ENCODE measurements at places on chromosomes 11 and 22. TPM values are rescaled to one million over a fixed set of nuclear protein-coding genes. Genes with fewer than 3 reads are reported as not detected.

GRCh38 chr11:115193914-115194801 is 310.1 kb downstream of the CADM1 start:
- peak; percentile 9 for DNase-seq

- DNase-seq, result no peak
Measured at GRCh38 chr11:111253630-111254029, 8.1 kb downstream of the POU2AF2 start.

DNA sequence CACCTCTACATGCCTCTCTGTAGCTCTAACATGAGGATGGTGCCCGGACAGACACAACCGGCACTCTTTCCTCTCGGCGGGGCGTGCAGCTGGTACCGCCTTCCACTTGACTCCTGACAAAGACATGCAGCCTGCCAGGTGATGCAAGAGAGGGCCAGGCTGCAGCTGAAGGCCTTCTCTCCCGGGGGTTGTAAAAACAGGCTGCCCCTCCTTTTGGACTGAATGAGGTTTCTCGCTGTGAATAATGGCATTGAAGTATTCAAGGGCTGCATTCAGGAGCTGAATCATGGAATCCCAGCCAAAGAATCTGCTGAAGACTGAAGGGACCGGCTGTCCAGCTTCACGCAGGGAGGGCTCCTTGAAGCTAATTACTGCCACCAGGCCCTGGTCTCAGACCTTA is 110.9 kb downstream of the GALNT18 start:
- no peak for DNase-seq

DNA sequence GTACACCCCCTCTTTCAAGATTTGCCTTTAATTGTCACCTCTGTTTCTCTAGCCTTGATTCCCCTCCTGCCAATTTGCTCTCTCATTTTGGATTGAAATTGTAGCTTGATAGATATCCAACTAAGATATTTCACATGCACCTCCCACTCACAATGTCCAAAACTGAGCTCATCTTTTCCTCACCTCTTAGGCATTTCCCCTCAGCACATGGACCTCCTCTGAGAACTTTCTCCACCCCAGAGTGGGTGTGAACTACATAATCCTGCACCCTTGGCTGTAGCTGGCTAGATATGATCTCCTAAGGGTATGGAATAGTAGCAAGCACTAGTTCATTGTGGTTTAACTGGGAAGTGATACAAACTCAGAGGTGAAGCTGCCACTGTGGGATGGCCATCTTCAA is 91.5 kb upstream of the SESN3 start:
- DNase-seq, result peak; percentile 81

- no peak for DNase-seq
Measured at GRCh38 chr11:105821372-105821771, 200.7 kb downstream of the MSANTD4 start.

DNA sequence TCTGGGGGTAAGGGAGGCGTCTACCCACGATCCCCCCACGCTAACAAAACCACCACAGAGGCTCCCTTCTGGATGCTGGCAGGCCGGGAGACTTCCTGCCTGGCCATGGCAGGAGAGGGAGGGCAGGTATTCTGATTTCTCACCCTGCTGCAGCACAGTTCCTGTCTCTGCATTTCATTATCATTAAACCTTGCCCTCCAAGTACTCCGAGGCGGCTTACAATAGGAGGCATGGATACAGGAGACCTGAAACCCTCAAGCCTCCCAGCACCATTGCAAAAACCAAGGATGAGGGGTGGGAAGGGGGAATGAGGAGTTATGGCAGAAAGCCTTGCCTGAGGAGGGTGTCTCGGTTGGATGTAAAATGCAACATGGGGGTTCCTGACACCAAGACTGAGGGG is 44.1 kb upstream of the MN1 start:
- DNase-seq, result no peak

DNA sequence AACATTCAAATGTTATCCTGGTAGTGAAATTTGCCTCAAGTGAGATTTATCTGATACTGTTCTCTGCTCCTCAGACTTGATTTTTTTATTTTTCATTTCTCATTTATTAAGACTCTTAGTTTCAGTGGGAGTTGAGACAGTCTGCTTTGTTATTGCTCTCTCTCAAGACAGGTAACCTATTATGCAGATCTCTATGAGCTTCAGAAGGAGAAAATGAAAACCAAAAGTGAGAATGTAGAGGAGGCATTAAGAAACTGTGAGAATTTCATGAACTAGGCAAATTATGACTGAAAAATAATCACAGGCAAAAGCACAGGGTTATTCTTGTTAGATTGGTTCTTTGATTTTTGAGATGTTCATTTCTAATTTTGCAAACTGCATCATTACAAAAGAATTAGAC is 290.0 kb upstream of the CHORDC1 start:
- no peak for DNase-seq

- DNase-seq, result no peak
Measured at GRCh38 chr11:19777039-19777376, 64.4 kb downstream of the NAV2 start.

- DNase-seq, result no peak
Measured at GRCh38 chr11:15275141-15275540, 160.4 kb downstream of the INSC start.

GRCh38 chr11:19669511-19669910 is 43.1 kb upstream of the NAV2 start:
- no peak for DNase-seq

- no peak for DNase-seq
Measured at GRCh38 chr22:48047722-48048500, 1285.5 kb downstream of the TBC1D22A start.

GRCh38 chr22:30777587-30777986 is 82.9 kb downstream of the OSBP2 start:
- no peak for DNase-seq

Gene SLC22A9
- not detected for total RNA-seq

Gene CBX6
- total RNA-seq, result 18.0 TPM

Gene TRIM3
- 21.4 TPM for total RNA-seq
